Fibroblast of skin of right quadriceps (primary cell): ENCODE measurements at places on chromosomes 4 and X.

- DNase-seq = no peak
Measured at GRCh38 chr4:82005158-82005557, 368.6 kb downstream of the HNRNPD start.

- no peak for DNase-seq
Measured at GRCh38 chr4:122824616-122825015, 2.0 kb upstream of the FGF2 start.

GRCh38 chrX:15366506-15367352 is 17.5 kb downstream of the VEGFD start:
- DNase-seq = no peak

- DNase-seq = no peak
Measured at GRCh38 chr4:164876700-164877324, at the start of gene APELA. TSS of gene APELA (plus strand) at chr4:164877178. CDS start at chr4:164877332, 154 bp downstream.

DNA sequence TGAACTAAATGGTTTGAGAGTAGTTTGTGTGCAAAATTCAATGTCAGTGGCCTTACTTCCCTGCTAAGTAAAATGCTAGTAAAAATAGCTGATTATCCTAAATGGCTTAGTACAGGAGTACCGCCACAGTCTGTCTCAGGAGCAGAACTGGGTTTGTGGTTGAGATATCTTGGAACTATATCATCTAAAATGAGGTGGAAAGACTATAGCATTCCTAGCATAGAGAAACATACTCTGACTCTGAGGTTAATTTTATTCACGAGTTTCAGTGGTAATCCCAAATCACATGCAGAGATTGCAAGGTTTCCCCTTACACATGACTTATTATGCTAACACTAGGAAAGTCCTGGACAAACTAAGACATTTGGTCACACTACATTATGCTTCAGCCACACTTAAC is 70.4 kb downstream of the OR13H1 start:
- DNase-seq = no peak

GRCh38 chr4:120680647-120681228 is 241.8 kb downstream of the PRDM5 start:
- no peak for DNase-seq

- DNase-seq = no peak
Measured at GRCh38 chrX:122421434-122422121, 762.5 kb upstream of the GRIA3 start.

DNA sequence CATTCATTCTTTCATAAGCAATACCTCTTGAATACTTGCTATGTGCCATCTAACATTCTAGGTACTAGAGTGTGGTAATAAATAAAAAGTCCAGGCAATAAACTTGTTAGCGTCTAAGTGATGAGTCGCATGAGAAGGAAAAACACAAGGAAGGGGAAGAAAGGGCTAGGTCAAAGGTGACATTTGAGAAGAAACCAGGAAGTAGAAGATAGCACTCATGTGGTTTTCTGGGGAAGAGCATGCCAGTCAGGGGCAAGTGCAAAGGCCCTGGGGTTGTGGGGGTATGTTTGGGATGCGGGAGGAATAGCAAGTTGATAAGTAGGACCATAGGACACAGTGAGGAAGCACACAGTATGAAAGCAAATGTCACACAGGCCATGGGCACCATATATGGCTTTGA is 157.0 kb downstream of the TSPAN5 start:
- peak; percentile 40 for DNase-seq

DNA sequence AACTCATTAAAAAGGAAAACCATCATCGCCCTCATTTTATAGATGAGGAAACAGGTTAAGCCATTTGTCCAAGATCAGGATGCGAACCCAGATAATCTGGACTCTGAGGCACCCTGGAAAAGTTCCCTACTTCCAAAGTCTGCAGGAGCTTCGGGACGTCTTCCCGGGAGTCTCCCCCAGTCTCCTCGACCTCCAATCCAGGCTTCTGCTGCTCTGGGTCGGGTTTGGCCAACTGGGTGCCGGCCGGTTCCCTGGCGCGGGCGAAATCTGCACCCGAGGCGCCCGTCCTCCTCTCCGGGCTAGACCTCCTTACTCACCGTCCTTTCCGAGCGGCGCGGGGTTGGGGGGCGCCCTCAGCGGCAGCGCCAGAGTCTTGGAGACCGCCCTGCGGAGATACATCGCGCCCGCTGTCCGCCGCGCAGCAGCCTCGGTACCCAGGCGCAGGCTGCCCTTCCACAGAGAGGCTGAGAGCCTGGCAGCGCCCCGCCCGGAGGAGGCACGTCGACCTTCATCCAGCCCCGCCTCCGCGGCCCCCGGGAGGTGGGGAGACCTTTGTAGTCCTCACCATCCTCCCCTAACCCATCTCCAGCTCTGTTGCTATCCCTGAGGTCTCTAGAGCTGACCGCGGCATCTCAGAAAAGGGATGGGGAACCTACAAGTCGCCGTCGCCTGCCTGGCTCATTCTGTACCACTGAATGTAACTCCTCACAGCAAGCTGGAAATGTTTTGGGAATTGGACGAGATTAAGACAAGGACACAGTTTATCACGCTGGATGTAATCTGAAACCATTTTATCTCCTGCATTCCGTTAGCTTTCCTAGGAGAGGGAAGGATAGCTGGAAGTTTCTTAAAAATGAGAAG is at the start of gene MGARP:
TSS of gene MGARP (minus strand) at position 466 of the 861 bp plus-strand sequence. CDS start at position 399, 67 bp downstream.
- DNase-seq = peak; percentile 38

DNA sequence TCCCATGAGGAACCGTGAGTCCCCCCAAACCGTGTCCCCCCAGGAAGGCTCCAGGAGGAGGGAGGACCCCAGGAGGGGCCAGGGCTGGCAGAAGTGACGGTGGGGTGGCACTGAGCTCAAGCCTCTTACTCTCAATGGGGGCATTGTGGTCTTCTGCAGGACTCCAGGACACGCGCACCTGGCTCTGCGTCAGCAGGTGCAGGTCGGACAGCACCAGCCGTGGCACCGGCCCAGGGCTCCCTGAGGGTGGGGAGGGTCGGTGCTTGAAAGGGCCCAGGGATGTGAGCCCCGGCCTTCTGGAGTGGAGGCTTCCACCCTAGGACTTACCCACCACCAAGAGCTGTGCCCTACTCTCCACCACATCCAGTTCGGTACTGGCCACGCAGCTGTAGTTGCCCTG is 18.3 kb downstream of the L1CAM start:
- DNase-seq = no peak

- no peak for DNase-seq
Measured at GRCh38 chr4:117987464-117987863, 46.8 kb upstream of the NDST3 start.

- DNase-seq = no peak
Measured at GRCh38 chrX:140510306-140510676, 5.4 kb upstream of the SOX3 start.

DNA sequence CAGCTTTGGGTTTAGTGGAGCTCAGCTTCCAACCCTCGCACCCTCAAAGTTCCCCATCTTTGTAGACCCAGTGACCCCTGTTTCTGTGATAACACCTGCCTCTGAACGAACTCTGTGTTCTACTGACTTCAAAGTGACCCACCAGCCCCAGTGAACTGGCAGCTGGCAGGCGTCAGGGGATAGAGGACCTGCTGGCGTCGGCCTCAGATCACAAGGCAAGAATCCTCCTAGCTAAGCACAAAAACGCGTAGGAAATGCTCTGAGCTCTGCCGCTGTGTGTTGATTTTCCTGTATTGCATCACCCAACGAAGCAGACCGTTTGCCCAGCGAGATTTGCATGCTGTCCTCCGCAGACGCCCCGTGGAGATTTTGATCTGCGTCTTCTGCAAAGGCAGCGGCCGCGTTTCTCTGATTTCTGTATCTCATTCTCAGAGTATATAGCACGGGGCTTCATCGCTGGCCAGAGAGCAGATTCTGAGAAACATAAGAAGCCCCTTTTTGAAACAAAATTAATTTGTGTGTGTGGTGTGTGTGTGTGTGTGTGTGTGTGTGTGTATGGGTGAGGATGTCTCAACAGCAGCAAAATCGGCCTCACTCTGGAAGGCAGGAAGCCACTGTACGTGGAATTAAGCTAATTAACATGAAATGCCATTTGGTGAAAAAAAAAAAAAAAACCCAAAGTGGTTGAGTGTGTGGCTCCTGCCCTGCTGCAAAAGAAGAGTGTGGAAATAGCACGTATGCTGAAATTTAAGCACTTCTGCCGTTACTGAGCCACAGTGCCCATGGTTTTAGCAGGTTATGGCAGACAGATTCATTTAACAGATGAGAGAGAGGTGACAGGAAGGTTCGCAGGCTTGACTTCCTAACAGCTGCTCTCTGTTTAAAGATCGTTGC is 29.2 kb upstream of the ASMTL start:
- DNase-seq = peak; percentile 87

DNA sequence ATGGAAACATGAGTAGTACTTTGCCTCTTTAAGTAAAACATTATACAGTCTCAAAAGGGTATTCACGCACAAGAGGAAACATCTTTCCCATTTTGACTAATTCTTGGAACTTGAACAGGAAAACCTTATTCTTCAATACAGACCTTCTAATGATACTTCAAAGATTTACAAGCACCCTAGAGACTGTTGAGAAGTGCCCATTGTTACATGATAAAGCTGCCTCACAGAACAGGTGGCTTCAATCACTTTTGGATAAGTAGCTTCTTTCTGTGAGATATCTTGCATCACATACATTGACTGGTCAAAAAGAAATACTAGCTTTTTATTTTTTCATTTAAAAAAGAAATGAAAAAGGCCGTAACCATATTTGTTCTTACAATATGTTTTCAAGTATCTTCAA is 219.4 kb downstream of the EPHA5 start:
- DNase-seq = no peak

GRCh38 chr4:168621806-168622589 is 125.1 kb downstream of the PALLD start:
- DNase-seq = peak; percentile 97
